ENCODE measurements at places on chromosomes 5 and 9. TPM values are rescaled to one million over a fixed set of nuclear protein-coding genes. Genes with fewer than 3 reads are reported as not detected.

Gene IRX4
- 0.86 TPM for polyA plus RNA-seq

Gene PCDHGB4
- polyA plus RNA-seq: 5.6 TPM

GRCh38 chr5:32814620-32815019 lies 103.5 kb downstream of the NPR3 start:
- no peak for DNase-seq

- DNase-seq: no peak
These were observed 5.4 kb downstream of the ELL2 start for GRCh38 chr5:95956021-95956899.

GRCh38 chr9:76516350-76516749 lies 57.4 kb downstream of the GCNT1 start:
- no peak for DNase-seq

- no peak for DNase-seq
These were observed 33.9 kb downstream of the GNAQ start for GRCh38 chr9:77997611-77998284.

GRCh38 chr5:107400328-107400727 lies 270.4 kb downstream of the EFNA5 start:
- no peak for DNase-seq

DNA sequence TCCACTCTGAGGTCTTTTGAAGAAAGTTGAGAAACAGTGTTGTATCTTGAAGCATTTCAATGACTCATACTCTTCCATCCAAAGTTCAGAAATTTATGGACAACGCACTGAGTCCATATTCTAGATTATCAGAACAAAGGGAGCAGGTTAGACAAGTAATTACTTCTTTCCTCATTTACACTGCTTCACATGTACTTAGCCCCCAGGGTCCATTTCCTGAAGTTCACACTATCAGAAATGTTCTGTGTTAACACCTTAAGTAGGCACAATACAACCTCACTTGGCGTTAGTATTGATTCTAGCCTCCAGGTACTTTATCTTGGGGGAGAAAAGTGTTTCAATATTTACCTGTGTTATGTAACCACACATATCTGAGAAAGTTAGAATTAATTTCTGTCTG lies 487.9 kb upstream of the DMAC1 start:
- no peak for DNase-seq

DNA sequence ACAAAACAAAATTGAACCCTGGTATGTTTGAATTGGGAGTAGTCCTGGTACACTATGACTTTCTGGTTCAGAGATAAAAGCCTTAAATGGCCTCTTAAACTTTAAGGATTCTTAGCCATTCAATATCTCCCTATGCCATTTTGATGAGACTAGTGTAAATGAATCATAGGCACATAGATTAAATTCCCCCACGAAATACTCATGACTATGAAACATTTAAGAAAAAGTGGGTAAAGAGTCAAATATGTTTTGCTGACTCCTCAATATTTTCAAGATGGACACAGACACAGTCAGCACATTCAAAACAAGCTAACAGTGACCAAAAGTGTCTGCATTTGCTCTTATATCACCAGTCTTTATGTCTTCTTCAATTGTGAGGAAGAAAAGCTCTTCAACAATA lies 278.3 kb downstream of the PDE4D start:
- DNase-seq: no peak

GRCh38 chr5:172902497-172903472 lies 56.4 kb upstream of the RPL26L1 start:
- DNase-seq: no peak

- DNase-seq: no peak
These were observed 37.0 kb downstream of the DUSP1 start for GRCh38 chr5:172733974-172734346.

DNA sequence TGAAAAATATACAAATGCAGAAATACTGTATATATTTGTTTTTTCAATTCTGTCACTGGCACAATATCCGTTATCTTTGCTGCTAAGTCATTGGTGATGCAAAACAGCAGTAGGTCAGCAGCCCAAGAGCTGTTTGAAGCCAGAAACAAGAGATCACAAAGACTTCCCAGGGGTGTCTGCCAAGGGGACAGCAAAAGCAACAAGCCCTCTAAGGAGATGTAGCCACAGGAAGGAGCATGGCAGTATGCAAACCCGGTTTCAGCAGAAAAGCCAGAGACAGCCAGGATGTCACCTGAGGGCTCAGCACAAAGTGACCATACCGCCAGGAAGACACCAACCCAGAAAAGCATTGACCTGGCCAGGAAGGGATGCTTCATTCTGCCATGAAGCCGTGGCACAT lies 241.5 kb downstream of the ARRDC3 start:
- DNase-seq: no peak
